Left ventricle myocardium inferior (tissue), 1 donor: ENCODE measurements at places on chromosomes 11 and 22. TPM values are rescaled to one million over a fixed set of nuclear protein-coding genes. Genes with fewer than 3 reads are reported as not detected.

Gene APOA5
- total RNA-seq = not detected

DNA sequence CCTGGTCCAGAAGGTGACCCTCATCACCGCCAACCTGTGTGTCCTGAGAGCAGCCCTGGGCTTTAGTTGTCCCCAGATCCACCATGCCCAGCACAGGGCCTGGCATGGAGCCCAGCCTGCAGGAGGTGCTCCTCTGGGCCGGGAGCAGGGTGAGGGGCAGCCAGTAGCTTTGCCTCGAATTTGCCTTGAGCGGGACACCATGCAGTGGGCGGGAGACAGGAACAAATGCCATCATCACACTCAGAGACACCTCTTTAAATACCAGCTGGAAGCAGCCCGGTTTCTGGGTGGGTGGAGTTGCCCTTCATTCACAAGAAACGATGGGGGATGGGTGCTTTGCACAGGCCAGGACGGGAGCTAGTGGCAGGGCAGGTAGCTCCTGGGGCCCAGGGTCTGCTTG lies 19.3 kb downstream of the FLRT1 start:
- peak; percentile 74 for DNase-seq

- DNase-seq = no peak
Observed at GRCh38 chr11:47087801-47088200, 88.9 kb downstream of the ARFGAP2 start.

DNA sequence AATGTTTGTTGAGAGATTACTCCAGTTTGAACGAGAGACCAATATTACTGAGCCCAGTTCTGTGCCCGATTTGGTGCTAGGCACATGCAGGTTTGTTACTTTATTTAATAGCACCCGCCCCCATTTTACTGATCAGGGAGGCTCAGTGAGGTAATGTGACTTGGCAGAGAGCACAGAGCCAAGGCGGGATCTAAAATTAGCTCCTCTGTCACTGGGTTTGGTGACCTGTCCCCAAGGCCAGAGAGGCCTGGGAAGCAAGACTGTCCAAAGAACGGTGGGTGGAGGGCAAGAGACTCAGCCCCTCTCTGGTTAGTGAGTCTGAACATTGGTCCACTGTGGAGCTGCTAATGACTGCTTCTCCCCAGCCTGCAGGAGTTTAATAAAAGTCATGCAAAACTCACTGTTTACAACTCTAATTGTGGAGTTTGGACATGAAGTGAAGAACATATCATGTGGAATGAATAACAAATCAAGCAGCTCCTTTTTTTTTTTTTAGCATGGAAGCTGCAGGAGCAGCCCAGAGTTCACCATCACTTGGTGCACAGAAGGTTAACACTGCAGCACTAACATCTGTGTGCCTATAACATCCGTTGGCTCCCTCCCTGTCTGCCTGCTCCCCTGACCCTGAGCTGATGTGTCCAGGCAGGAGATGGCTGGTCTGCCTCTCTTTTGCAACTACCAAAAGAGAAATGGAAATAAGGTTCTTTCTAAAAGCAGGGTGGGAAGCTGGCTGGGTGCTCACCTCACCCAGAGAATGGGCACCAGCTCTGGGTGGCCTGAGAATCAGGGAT lies 39.0 kb downstream of the CSNK2A3 start:
- DNase-seq = no peak

Gene C1QTNF6
- total RNA-seq = 1.3 TPM

Gene OR2D2
- not detected for total RNA-seq

- peak; percentile 92 for DNase-seq
Observed at GRCh38 chr11:11978792-11979487, 29.5 kb downstream of the DKK3 start.

Gene CCDC116
- 0.11 TPM for total RNA-seq

- no peak for DNase-seq
Observed at GRCh38 chr11:12822392-12823022, 148.3 kb downstream of the TEAD1 start.

- no peak for DNase-seq
Observed at GRCh38 chr11:67468456-67468758, 644 bp downstream of the TMEM134 start.

DNA sequence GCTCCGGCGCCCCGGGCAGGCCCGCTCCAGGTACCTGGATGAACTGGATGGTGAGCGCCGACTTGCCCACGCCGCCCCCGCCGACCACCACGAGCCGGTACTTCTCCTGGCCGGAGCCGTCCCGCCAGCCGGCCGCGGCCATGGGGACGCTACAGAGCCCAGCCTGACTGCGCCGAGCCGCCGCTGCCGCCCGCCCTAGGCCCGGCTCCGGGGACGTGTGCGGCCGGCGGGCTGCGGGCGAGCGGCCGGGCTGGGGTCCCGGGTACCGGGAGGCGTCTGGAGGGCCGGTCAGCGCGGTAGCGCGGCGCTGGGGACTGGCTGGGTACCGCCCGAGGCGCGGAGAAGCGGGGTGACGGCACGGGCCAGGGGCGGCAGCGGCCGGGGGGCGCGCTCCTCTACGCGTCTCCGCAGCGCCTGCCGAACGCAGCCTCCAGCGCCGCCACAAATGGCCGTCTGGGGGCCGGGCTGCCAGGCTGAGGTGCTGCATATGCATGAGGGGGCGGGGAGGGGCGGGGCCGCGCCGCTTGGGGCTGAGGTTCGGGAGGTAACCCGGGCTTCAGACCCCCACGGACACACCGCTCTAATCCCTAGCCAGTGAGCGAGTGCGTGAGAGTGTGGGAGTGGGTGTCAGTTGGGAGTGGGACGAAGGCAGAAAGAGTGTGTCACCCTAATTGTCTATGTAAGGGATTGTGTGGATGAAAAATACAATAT lies at the start of gene RRAS2:
Gene RRAS2 (minus strand): TSS at position 455 of the 711 bp plus-strand sequence. CDS start 313 bp downstream, at position 142.
- DNase-seq = peak; percentile 80

Gene PHF21B
- 0.69 TPM for total RNA-seq

Gene ISX
- total RNA-seq = not detected

GRCh38 chr11:87597725-87598124 lies 560.0 kb downstream of the TMEM135 start:
- DNase-seq = no peak

GRCh38 chr22:36377022-36377631 lies 10.6 kb downstream of the MYH9 start:
- no peak for DNase-seq

Gene TUB
- total RNA-seq = 22.8 TPM

- DNase-seq = no peak
Observed at GRCh38 chr22:50542416-50542927, 3.2 kb upstream of the KLHDC7B start.

GRCh38 chr11:120655589-120655988 lies 144.0 kb downstream of the GRIK4 start:
- no peak for DNase-seq

Gene ROBO3
- total RNA-seq = 3.9 TPM

GRCh38 chr11:2574043-2574552 lies 125.7 kb downstream of the KCNQ1OT1 start:
- DNase-seq = peak; percentile 13

Gene GP1BB
- not detected for total RNA-seq

GRCh38 chr22:33337524-33337923 lies 279.3 kb upstream of the SYN3 start:
- DNase-seq = no peak

GRCh38 chr11:130645843-130646197 lies 197.4 kb downstream of the ADAMTS15 start:
- DNase-seq = no peak

GRCh38 chr11:73223998-73224730 lies 6.1 kb downstream of the P2RY2 start:
- DNase-seq = no peak

Gene BARX2
- total RNA-seq = not detected

DNA sequence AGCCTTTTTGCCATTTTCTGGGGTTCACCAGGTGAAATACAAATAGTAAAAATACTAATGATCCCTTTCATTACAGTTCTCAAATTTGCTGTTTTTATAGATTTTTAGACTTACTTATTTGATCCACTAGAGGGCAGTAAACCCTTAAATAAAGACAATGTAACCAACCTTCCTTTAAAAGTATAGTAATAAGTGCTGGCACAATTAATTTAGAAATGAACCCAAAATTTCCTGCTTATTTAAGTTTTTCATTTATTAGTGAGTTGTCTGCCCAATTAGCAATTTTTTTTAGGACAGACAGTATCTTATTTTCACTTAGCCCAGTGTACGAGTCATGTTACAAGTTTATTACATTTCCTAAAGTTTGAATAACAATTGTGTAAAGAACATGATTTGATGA lies 4.7 kb downstream of the DDIAS start:
- no peak for DNase-seq

DNA sequence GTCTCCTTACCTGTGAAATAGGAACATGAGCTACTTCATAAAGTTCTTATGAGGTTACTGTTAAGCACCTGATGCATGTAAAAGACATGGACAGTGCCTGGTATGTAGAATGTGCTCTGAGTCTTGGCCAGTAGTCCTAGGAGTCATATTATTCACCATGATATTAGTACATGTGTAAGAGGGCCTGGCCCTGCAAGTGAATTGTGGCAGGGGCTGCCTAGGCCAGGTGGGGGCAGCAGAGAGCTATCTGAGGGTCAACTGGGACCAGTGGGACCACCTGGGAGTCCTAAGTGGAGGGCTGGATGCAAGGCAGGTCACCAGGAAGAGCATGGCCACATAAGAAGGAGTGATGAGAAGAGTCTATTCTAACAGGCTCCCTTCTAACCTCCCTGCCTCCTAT lies 529.5 kb downstream of the SOX6 start:
- DNase-seq = peak; percentile 40

GRCh38 chr11:69192301-69192721 lies 36.6 kb downstream of the SMIM38 start:
- DNase-seq = no peak

GRCh38 chr11:46120346-46121300 lies 631 bp downstream of the PHF21A start:
- DNase-seq = peak; percentile 54

DNA sequence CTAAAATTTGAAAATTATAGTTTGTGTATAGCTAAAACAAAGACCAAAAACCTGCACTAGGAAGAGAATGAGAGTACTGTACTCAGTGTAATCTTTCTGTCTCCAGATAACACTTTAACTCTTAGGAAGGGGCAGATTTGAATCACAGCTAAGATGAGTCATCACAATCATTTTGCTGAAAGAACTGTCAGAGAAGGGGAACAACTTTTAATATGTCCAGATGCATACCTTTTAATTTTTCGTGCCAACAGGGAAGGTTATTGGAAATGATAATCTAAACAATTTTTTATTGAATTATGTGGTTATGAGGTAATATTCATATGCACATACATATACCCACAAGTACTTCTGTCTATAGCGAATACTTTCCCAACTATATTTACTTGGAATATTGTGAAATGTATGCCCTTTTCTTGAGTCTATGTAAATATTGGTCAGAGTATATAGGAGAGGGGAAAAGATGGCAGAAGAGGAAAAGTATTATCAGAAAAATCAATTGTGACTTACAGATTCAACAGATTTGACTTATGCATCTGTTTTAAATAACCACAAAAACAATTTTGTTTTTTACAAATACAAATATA lies 51.1 kb upstream of the MUC15 start:
- DNase-seq = no peak

- no peak for DNase-seq
Observed at GRCh38 chr11:26326793-26327400, 5.0 kb upstream of the ANO3 start.

Gene MS4A1
- not detected for total RNA-seq

DNA sequence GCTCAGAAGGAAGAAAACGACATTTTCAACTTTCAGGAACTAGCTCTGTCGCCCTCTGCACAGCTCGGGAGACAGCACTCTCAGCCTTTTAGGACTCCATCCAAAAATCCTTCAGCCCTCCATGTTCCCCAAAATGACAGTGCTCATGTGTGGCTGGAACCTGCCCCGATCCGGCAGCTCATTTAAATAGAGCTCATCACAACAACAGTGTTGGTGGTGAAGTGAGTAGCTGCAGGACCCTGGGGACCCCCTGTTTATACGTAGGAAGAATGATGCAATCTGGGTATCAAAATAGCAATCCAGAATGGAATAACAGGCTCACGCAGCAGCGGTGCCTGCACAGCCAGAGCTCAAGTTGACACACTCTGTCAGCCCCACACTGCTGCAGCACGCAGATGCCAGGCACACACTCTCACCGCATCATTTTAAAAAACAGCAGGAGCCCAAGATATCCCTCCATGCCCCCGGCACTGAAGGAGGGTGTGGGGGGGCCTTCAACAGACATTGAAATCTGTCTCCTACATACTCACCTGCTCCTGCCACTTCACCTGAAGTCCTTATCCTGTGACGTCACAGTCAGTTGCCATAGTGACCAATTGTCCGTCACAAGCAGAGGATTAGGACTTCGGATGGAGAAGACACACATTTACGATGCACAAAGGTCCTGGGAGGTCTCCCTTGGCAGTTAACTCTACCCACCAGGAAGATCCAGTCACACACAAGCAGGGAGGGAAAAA lies 24.0 kb downstream of the TRIM66 start:
- DNase-seq = no peak

- no peak for DNase-seq
Observed at GRCh38 chr11:111427471-111427912, 48.4 kb upstream of the POU2AF1 start.

DNA sequence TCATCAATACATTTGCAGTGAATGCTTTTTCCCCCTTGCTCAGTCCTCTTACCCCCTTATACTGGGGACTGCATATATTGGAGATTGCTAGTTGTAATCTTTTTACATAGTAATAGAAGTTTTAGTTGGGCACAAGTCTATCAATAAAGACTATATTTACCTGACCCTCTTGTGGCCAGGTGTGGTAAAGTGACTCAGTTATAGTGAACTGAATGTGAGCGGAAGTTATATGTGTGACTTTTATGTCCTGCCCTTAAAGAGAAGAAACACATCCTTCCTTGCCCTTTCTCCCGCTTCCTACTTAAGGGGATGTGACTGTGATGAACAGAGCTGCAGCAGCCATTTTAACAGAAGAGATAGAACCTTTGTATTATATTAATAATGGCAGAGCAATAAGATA lies 362.0 kb downstream of the METTL15 start:
- no peak for DNase-seq

DNA sequence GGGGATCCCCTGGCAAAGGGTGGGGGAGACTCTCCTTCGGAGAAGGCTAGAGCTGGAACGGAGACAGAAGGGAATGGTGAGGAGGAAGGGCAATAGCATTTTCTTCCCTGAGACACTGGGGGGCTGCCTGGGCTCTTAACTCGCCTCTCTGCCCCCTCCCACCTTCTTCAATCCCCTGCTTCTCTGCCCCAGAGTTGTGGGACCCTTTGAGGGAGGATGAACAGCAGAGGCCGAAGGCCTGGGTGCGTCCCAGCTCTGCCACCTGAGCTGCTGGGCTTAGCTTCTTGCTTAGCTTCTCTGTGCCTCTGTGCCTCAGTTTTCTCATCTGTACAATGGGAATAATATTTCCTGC lies 72.4 kb downstream of the RTL6 start:
- no peak for DNase-seq

Gene CLP1
- total RNA-seq = 6.0 TPM

- no peak for DNase-seq
Observed at GRCh38 chr11:110808248-110808647, 96.0 kb upstream of the ARHGAP20 start.

DNA sequence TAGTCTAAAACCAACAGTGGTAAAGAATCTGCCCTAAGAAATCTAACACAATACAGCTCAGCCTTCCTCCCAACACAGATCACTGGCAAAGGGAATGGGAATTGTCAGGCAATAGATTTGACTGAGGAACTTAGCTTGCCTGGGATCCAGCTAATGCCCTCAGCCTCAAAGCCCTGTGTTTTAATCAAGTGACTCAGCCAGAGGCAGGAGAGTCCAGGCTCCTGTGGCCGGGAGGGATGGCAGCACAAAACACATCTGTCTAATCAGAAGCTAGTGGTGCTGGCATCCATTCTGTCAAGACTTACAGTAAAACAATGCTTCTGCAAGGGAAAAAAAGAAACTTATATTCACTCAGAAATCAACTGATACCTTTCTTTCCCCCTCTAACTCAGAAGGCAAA lies 5.6 kb downstream of the SYTL2 start:
- DNase-seq = no peak
